ENCODE measurements at places on chromosomes 2 and 18. TPM values are rescaled to one million over a fixed set of nuclear protein-coding genes. Genes with fewer than 3 reads are reported as not detected.

TWIST2 gene
- total RNA-seq = 28.5 TPM

GALNT13 gene
- total RNA-seq = 0.75 TPM

ALPI gene
- total RNA-seq = not detected

FAM228A gene
- total RNA-seq = not detected

SATB2 gene
- 10.3 TPM for total RNA-seq

CFAP210 gene
- total RNA-seq = not detected

CNTNAP5 gene
- not detected for total RNA-seq

GRCh38 chr2:62320657-62321357, 124.9 kb downstream of the B3GNT2 start:
- DNase-seq = no peak

DNA sequence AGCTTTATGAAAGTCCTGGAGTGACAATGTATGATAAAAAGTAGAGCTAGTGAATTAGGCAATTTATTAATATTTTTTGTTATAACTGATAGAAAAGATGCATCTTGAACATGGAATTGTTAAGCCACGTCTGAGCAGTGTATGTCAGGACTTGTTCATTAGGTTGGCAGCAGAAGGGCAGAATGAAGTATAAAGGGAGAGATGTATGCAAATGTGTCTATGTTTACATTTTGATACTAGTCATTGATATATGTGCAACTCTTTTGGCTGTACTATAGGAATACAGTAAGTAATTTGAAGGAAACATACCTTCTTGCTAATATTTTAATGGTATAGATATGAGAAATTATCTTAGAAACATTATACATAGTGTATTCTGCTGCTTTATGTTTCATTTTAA, 49.0 kb upstream of the TMEM247 start:
- no peak for DNase-seq

DNA sequence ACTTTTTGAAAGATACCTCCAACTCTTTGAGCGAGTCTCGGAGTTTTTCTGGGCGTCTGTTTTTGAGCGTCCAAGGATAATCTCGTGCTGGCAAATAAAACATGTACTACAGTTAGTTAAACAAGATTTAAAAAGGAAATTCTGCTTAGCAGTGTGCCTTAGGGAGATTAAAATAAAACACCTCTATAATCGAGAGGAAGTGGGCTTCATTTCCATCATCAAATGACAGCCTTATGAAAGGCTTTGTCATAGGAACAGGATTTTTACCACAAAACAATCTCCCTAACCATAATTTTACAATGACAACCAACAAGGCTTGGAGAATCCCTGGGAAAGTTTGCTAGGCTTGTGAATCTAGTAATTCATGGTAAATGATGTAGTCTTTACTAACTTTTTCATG, 103.4 kb downstream of the WDPCP start:
- DNase-seq = no peak

- no peak for DNase-seq
Observed at GRCh38 chr2:150403457-150403856, 84.0 kb downstream of the RND3 start.

DNA sequence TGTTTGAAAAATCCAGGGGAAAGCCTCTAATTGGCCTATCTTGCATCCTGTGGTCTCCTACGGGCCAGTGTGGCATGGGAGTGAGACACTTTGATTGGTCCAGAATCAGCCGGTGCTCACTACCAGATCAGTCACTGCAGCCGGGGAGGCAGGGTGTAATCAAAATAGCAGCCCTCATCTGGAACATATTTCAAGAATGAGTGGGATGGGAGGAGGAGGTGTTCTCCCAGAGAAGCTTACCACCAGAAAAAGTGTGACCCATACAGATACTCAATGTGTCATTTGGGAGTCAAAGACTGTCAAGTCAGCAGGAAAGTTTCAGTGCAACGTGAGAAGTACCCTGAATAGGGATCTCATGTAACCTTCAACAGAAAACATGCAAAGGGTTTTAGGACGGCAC, 393.9 kb upstream of the SLC14A2 start:
- peak; percentile 73 for DNase-seq

DNA sequence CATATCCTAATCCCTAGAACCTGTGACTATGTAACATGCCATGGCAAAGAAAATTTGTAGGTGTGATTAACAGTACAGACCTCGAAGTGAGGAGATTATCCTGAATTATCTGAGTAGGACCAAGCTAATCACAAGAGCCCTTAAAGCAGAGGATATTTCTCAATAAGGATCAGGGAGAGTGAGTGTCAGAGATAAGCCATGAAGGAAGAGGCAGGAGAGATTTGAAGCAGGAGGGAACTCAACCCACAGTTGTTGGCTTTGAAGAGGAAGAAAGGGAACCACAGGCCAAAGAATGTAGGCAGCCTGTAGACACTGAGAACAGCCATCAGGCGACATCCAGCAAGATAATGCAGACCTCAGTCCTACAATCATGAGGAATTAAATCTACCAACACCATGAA, 229.3 kb downstream of the NBAS start:
- no peak for DNase-seq

DNA sequence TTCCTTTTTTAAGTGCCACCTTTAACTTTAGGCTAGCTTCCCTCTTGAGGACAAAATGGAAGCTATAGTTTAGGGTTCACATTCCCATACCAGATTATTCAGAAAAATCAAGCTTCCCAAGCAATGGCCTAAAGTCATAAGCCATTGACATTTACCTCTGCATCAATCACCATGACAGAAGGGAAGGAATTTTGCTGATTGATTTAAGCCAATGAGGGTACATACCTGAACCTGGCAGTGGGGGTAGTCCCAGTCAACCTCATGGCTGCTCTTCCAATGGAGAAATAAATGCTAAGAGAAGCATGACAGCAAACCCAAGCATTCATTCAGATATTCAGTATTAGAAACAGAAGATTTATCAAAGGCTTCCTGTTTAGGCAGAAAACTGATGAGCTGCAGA, 128.4 kb upstream of the CREB1 start:
- DNase-seq = no peak

GRCh38 chr2:239722760-239723470, 302.2 kb downstream of the NDUFA10 start:
- no peak for DNase-seq

DNA sequence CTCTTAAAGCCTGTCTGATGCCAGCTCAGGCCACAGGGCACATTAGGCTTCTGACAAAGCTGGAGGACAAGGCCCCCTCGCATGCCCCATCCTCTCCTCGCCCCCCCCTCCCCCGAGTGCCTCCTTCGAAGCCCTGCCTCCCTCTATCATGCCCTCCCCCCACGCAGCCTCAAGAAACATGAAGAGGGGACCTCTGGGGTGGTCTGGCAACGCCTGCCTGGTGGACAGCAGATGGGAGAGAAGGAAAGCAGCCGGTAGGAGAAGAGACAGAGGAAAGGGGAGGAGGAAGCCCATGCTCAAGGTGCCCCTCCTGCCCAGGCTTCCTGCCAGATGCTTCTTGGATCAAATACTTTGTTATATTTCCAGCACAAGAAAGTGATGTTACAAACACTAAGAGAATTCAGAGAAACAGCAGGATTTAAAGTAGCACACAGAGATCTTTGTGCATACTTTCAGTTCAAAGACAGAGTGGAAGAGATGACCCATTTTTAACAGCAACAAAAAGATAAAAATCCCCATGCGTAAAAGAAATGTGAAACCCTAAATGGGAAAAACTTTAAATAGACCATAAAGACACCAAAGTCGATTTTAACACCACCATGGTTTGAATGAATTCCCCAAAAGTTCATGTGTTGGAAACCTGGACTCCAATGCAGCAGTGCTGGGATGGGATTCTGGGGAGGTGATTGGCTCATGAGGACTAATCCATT, 19.0 kb downstream of the BOK start:
- no peak for DNase-seq

DNA sequence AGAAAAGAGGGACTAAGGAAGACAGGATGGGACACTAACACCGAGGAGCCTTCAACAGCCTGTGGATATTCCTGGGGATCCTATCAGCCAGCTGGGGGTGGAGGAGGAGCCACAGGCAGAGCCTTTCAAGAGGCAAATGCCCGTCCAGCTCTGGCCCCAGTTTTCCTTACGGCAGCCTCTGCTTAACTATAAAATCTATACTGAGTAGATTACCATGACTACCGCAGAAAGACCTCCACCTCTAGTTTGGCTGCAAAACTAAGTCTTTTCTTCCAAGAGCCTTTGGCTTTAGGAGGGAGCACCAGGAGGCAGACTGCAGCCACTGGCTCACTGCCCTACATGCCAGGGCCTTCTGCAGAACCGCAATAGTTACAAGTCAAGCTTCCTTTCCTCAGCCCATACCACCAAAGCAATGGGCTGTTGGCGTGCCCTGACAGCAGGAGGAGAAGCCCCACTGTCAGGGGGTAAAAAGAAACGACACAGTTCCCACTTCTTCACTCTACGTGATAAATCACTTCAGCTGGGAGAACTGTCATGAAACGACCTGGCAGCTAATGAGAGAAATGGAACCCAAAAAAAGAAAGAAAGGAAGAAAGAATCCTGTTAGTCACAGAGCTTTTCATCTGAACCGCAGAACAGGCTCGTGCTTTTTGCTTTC, 25.1 kb upstream of the CREB1 start:
- DNase-seq = peak; percentile 71

DNA sequence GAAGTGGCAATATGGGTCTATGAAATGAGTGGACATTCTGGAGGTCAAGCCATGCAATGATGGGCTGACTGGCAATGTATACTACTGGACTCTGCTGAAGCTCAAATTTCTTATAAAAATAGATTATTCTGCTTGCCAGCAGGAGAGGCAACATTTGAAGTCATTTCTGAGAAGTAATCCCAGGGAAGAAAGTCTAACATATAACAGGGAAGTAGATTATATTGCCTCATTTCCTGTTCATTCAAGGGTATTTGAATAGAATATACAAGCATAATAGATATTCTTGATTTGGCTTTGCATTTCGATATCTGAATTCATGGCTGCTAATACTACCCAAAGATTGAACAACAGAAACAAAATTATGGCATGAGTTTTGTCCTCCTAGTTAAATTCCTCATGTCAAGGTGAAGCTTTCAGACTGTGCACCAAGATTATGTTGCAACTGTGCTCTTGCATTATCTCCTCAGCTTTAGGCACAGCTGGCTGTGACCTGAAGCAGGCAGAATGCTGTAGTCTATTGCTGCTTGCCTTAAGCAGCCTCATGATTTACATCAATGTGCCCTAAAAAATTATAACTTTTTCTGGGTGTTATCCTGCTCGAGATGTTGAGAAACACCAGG, 13.3 kb upstream of the TMX3 start:
- no peak for DNase-seq

- peak; percentile 58 for DNase-seq
Observed at GRCh38 chr18:70334728-70335329, 46.0 kb downstream of the SOCS6 start.

DNA sequence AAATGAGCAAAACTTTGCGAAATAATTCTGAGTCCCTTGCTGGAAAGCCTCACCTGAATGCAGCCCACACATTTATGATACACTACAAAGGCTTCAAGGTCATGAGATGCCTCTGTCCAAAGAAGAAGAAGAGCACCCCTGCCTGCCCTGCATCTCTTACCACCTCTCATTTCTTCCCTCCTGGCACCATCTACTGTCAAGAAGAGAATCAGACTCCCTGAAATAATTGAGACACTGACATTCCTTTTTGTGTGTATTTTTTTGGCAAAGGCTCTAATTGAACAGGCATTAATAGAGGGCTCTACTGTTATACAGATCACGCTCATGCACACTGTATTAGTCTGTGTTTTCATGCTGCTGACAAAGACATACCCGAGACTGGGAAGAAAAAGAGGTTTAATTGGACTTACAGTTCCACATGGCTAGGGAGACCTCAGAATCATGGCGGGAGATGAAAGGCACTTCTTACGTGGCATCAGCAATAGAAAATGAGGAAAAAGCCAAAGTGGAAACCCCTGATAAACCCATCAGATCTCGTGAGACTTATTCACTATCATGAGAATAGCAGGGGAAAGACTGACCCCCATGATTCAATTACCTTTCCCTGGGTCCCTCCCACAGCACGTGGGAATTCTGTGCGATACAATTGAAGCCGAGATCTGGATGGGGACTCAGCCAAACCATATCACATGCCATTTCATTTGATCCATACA, 176.3 kb downstream of the ALPK2 start:
- DNase-seq = peak; percentile 27

- no peak for DNase-seq
Observed at GRCh38 chr2:34372967-34373366, 773.9 kb upstream of the FAM98A start.

- no peak for DNase-seq
Observed at GRCh38 chr2:197927994-197928393, 123.6 kb downstream of the PLCL1 start.

GRCh38 chr18:56289381-56289780, 349.0 kb downstream of the TXNL1 start:
- no peak for DNase-seq

DNA sequence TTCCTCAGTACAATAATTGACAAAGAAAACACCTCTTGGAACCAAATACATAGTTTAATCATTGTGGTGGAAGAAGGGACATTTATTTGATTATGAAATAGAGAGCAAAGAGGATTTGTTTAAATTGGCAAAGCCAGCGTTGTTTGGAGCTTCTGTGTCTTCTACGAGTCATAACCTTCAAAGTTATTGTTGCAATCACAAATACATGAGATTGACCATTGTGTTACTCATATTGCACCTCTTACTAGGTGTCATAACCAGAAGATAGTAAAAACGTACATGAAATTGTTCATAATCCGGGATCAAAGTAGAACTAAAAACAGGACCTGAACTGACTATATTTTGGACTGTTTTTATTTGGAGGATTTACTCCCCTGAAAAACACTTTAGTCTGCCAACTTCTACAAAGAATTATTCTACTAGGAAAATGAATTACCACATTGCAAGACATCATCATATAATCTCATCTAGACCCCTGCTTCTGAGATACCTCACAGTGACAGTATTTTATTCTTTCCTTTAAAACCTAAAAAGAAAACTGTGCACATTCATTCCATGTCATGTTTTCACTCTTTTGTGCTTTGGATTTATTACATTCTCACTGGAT, 151.7 kb upstream of the KLF7 start:
- peak; percentile 50 for DNase-seq

- DNase-seq = no peak
Observed at GRCh38 chr2:183348492-183348891, 224.2 kb downstream of the NUP35 start.

GRCh38 chr2:67574230-67574629, 177.1 kb downstream of the ETAA1 start:
- DNase-seq = peak; percentile 69

DNA sequence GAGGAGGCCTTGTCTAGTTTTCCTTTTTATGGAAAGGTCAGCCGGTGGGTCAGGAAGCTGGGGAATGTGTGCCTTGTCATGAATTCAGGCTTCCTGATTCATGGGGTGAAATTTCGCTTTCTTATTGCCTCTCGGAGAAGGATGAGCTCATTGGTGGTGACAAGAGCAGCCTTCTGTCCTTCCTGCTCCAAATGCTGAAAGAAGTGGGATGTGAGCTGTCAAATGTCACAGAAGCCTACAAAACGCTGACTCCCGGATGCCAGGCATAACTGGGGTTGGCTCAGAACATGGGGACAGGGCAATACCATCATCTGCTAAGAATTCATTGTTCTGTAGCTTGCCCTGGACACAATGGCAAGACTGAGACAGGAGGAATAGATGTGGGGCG, 55.8 kb upstream of the FAM136A start:
- DNase-seq = peak; percentile 38

GRCh38 chr2:157747695-157748370, 119.2 kb upstream of the ACVR1C start:
- DNase-seq = peak; percentile 92

- DNase-seq = no peak
Observed at GRCh38 chr2:241897231-241897916, 27.8 kb downstream of the RTP5 start.
